Peyer's patch (tissue), 4 donors: ENCODE measurements at places on chromosomes 1 and 21.

DNA sequence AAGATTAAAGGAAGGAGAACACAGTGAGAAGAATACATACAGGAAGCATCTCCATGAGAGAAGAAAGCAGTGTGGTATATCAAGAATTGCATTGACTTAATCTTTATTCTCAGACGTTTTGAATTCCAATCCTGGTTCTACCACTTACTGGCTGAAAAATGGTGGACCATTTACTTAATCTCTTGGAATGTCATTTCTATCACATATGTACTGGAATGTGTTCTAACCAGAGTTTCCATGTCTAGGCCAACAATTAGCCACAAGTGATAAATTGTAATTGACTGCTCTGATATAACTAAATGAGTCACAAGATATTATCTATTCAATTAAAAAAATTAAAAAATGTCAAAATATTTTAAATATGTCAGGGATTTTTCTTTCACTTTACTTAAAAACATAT, 626.1 kb downstream of the PTPRC start:
- no peak overlapping the region for H3K4me3 ChIP-seq
- H3K4me1 ChIP-seq: no peaks in the 10 kb centered on the region
- no peak for DNase-seq
- no peak overlapping the region for H3K27ac ChIP-seq
- no peaks in the 10 kb centered on the region for H3K27me3 ChIP-seq
- no peaks in the 10 kb centered on the region for H3K36me3 ChIP-seq

GRCh38 chr1:79561521-79561978, 555.0 kb upstream of the ADGRL4 start:
- no peaks in the 10 kb centered on the region for H3K4me1 ChIP-seq
- H3K36me3 ChIP-seq: no peaks in the 10 kb centered on the region
- no peak overlapping the region for H3K27ac ChIP-seq
- DNase-seq: no peak

DNA sequence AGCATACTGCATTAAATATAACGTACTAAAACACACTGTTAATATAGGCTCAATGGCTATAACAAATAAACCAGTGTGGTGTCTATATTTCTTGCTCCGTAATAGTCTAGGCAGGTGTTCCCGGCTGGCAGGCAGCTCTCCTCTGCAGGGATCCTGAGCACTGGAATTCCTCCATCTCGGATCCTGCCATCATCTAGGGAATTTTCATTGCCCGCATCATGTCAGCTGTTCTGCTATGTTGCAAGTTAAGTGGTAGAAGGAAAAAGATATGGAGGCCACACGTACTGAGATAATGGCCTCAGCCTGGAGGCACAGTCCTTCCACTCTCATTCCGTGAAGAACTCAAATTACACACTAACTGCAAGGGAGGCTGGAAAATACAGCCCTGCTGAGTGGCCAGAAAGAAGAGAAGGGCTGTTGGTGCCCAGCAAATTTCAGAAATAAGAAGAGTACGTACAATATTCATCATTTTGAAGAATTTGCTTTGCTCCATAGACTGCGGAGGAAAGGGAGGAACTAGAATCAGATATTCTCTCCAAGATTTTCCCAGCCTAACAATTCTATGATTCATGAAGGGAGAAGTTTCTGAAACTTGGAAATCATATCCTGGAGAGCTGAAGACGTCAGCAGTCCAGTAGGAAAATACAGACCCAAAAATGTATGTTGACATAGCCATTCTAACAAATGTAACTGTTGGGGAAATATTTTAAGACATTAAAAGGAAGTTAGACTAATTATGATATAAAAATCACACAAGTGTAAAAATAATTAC, 263.3 kb downstream of the MRPL39 start:
- no peak for DNase-seq

DNA sequence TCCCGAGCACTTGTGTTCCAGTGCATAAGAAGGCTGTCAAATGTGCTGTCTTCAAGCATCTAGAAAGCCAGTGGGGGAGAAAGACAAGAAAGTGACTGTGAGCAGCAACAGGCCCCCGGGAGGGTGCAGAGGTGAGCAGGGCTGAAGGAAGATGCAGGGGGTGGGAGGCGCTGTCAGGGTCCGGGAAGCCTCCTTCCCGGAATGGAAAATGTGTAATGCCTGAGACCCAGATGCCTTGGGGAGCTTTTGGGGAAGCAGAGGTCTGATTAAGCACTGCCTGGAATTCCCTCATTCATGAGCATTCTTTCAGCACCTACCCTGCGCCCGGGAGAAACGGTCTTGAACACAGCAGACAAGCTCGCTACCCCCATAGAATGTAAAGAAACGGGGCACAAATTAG, 1.3 kb downstream of the NPHP4 start:
- no peaks in the 10 kb centered on the region for H3K27me3 ChIP-seq
- no peak overlapping the region for H3K27ac ChIP-seq
- H3K36me3 ChIP-seq: no peaks in the 10 kb centered on the region

DNA sequence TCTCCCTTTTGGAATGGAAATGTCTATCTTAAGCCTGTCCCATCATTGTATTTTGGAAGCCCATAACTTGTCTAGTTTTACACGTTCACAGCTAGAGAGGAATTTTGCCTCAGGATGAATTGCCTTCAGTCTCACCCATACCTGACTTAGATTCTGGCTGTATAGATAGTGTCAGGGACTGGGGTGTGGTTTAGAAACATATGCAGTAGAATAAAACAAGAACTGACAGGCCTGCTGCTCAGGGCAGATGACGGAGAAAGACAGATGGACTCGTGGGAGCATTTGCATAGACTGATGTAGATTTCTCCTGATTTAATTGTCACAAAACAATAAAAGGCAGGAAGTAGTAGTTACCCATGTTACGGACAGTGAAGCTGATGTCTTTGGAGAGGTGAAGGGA, 166.7 kb downstream of the UCK2 start:
- DNase-seq: no peak
- no peaks in the 10 kb centered on the region for H3K4me1 ChIP-seq
- no peaks in the 10 kb centered on the region for H3K36me3 ChIP-seq
- H3K27me3 ChIP-seq: no peaks in the 10 kb centered on the region
- H3K4me3 ChIP-seq: no peak overlapping the region

DNA sequence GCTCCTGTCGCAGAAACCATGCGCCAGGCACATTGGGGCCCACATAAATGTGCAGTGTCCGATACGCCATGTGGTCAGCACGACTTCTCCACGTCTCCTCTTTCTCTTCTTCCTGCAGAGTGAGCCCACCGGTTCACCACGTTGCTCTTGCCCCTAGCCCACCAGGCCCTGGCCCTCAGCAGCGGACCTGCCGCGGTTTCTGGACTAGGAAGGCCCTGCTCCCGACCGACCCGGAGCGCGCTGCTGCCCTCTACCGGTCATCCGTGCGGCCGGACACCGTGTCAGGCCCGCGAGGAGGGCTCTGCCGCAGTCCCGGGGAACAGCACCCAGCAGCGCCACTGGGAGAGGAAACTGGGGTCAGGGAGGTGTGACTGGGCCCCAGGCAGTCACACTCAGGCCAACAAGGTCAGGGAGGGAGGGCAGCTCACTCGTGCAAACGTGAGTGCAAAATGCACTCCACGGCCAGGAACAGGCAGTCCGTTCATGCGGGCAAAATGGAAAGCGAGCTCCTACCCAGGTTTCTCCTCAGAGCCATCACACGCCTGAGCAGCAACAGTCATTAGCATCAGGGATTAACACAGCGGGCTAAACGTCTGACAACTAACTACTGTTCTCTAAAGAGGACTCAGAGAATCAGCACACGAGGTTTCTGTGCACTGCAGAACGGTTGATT, 13.7 kb downstream of the TLR5 start:
- no peaks in the 10 kb centered on the region for H3K36me3 ChIP-seq
- H3K27ac ChIP-seq: no peak overlapping the region
- peaks cover 4% of the 10 kb centered on the region for H3K4me1 ChIP-seq
- H3K27me3 ChIP-seq: no peaks in the 10 kb centered on the region
- H3K4me3 ChIP-seq: peak overlapping the region; percentile 16

GRCh38 chr1:82565146-82565545, 764.4 kb downstream of the ADGRL2 start:
- no peak for DNase-seq
- no peak overlapping the region for H3K27ac ChIP-seq
- no peaks in the 10 kb centered on the region for H3K36me3 ChIP-seq
- no peaks in the 10 kb centered on the region for H3K27me3 ChIP-seq
- no peaks in the 10 kb centered on the region for H3K4me1 ChIP-seq

GRCh38 chr1:32334274-32334861, 1.7 kb downstream of the MARCKSL1 start:
- DNase-seq: no peak

DNA sequence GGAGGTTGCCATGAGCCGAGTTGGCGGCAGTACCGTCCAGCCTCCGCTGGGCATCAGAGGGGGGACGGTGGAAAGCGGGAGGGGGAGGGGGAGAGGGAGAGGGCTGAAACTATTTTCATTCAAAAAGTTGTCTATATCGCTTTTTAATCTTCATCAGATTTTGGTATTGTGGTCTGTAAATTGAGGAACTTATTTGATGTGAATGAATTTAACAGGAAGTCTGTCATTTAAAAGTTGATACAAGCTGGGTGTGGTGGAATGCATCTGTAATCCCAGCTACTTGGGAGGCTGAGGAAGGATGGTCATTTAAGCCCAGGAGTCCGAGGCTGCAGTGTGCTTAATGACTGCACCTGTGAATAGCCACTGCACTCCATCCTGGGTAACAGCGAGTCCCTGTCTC, 3.0 kb upstream of the EPHX4 start:
- H3K36me3 ChIP-seq: no peaks in the 10 kb centered on the region
- H3K4me3 ChIP-seq: no peak overlapping the region
- H3K4me1 ChIP-seq: no peaks in the 10 kb centered on the region
- H3K27me3 ChIP-seq: no peaks in the 10 kb centered on the region
- no peak for DNase-seq
- H3K27ac ChIP-seq: no peak overlapping the region

DNA sequence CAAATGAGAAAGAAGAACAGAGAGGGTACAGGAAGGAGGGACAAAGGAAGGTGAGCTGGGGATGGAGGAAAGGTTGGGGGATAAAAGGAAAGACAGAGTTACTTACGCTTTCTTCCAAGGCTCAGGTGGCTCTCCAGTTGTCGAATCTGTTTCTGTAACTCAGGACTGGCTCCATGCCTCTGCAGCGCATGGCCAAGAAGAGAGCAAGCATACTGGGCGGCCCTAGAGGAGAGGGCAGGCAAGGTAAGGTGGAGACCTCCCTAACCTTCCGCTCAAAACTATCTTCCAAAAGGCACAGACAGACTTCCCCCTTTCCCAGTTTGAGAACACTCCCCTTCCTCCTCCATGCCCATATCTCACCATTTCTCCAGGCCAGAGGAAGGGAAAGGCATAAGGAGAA, 922 bp downstream of the PEX11B start:
- no peak for DNase-seq
- no peaks in the 10 kb centered on the region for H3K27me3 ChIP-seq
- H3K27ac ChIP-seq: peak overlapping the region; percentile 85
- H3K36me3 ChIP-seq: no peaks in the 10 kb centered on the region
- H3K4me3 ChIP-seq: peak overlapping the region; percentile 79

- no peak overlapping the region for H3K4me3 ChIP-seq
- no peaks in the 10 kb centered on the region for H3K36me3 ChIP-seq
- no peak for DNase-seq
Observed at GRCh38 chr1:117675907-117676430, 70.1 kb downstream of the TENT5C start.

DNA sequence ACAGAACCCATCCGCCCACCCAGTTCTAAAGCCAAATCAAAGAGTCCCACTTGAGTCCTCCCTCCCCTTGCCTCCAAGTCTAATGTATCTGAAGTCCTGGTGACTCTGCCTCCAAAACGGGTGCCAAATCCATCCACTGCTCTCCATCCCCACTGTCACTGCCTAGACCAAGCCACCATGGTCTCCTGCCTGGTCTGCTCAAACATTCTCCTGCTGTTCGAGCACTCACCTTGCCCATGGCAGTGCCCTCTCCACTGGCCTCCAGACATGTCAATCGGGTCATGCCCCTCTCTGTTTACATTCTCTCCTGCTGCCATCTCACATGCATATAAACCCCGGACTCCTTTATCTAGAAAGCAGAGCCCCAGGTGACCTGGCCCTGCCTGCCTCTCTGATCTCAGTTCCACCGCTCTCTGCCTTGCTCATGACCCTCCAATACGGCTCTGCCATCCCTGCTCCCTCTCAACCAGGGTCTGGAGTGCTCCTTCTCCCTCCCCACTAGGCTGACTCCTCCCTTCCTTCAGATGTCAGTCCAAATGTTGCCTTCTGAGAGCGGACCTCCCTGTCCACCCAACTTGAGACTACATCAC, 32.1 kb upstream of the MX1 start:
- no peaks in the 10 kb centered on the region for H3K36me3 ChIP-seq
- H3K27ac ChIP-seq: no peak overlapping the region
- no peak for DNase-seq
- H3K4me3 ChIP-seq: no peak overlapping the region
- no peaks in the 10 kb centered on the region for H3K4me1 ChIP-seq
- no peaks in the 10 kb centered on the region for H3K27me3 ChIP-seq

GRCh38 chr1:181541458-181541857, 58.1 kb downstream of the CACNA1E start:
- H3K27ac ChIP-seq: no peak overlapping the region
- no peak overlapping the region for H3K4me3 ChIP-seq
- DNase-seq: no peak
- no peaks in the 10 kb centered on the region for H3K4me1 ChIP-seq

GRCh38 chr1:44405798-44406736, 1.0 kb downstream of the RNF220 start:
- peaks cover 40% of the 10 kb centered on the region for H3K27me3 ChIP-seq
- H3K27ac ChIP-seq: no peak overlapping the region
- H3K4me1 ChIP-seq: no peaks in the 10 kb centered on the region
- no peaks in the 10 kb centered on the region for H3K36me3 ChIP-seq

DNA sequence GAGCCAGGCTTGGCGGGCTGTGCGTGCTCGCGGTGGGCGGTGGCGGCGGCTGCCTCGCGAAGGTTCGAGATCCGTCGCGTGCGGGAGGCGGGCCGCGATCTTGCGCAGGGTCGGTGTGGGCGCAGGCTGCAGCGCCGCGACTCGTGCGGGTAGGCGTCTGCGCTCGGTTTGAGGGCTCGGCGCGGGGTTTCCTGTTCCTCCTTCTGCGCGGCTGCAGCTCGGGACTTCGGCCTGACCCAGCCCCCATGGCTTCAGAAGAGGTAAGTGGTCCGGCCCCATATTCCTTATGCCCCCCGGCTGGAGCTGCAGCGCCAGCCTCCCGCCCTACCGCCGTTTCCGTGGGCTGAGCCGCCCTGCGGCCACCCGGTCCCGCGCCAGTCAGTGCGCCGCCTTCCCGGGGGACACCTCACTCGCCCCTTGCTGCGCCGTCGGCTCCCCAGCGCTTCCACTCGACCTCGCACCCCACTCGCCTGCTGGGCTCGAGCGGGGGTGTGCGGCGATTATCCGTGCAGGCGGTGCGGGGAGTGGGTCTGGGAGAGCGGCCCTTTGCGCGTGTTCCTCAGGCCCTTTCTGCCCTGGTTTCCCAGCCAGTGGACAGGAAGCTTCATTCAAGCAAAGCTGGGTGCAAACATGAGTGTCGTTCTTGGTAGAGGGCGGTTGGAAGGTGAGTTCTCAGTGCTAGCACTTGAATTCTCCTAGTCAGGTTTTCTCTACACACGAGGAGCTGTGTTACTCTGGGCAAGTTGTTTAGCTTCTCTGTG, at the start of gene CACYBP:
Gene CACYBP, plus strand, starts transcription at position 12 of the 761 bp plus-strand sequence. Its CDS starts 234 bp downstream, at position 246.
- peak within 1 kb of the TSS; percentile 78 for H3K4me3 ChIP-seq
- H3K27ac ChIP-seq: peak within 1 kb of the TSS; percentile 98
- H3K36me3 ChIP-seq: no peaks in the 10 kb centered on the region
- no peaks in the 10 kb centered on the region for H3K4me1 ChIP-seq
- peak; percentile 69 for DNase-seq
